ENCODE measurements at places on chromosomes 6 and 20.

DNA sequence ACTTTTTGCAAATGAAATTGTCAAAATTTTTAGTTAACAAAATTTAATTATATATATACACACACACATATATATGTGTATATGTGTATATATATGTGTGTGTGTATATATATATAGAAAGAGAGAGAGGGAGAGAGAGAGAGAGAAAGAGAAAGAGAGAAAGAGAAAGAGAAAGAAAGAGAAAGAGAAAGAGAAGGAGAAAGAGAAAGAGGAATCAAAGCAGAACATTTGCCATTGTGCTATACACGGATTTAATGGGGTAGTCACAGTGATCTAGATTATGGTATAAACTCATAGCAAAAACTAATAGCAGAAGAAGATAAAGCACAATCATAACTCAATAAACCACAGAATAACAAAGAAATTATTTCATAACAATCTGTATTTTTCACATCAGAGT lies 126.7 kb downstream of the DST start:
- DNase-seq, result no peak

DNA sequence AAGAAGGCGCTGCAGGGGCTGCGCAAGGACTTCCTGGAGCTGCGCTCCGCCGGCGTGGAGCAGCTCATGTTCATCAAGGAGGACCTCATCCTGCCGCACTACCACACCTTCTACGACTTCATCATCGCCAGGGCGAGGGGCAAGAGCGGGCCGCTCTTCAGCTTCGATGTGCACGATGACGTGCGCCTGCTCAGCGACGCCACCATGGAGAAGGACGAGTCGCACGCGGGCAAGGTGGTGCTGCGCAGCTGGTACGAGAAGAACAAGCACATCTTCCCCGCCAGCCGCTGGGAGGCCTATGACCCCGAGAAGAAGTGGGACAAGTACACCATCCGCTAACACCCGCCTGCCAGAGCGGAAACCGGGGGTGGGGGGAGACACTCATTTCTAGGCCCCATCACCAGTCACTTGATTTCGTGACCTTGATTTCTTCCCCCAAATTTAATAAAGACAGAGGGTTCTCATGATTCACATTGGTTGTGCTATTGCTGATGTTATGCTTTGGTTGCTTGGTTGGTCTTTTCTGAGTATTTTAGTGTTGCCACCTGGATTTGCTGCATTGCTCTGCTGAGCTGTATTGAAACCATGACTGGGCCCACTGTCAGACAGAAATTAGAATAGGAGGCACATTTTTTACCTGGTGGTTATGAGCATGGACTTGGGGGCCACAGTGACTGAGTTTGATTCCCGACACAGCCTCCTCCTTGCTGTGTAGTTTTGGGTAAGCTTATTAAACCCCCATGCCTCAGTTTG lies 1.5 kb downstream of the FAM50B start:
- DNase-seq, result no peak

GRCh38 chr6:131602781-131603312 lies 25.2 kb downstream of the MED23 start:
- DNase-seq, result no peak

GRCh38 chr20:38635721-38636288 lies 34.2 kb downstream of the ARHGAP40 start:
- no peak for DNase-seq

GRCh38 chr6:15949982-15950381 lies 178.9 kb upstream of the MYLIP start:
- DNase-seq, result no peak

GRCh38 chr6:128337619-128338018 lies 182.8 kb downstream of the PTPRK start:
- DNase-seq, result no peak

DNA sequence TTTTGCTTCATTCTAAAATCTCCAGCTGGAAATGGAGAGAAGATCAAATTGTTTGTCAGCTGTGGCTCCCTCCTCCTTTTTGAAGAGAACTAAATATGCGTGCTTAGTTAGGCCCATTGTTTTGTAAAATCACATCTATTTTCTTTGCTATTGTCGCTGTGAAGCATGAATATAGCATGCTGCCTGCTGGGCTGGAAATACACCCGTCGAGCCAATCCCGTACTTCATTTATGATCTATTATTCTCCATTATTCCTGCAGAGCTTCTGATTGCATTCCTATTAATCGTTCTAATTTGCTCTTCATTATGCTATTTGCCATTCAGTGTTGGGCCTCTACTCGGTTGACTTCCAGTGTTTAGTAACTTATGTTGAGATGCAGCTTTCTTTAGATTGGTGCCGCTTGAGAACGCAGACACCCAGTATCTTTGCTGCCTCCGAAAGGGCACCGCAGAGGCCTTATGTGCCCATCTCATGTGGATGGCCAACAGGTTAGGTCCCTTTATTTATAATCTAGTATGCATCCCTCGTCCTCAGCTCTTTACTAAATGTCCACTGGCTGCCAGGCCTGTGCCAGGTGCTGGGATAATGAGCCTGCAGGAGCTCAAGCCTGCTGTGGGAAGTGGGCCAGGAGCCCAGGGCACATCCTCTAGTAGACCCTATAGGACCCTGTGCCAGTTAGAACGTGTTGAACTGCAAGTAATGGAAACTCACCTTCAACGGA lies 45.6 kb downstream of the FAM50B start:
- no peak for DNase-seq

- DNase-seq, result peak; percentile 6
Measured at GRCh38 chr20:58706975-58707681, 14.5 kb downstream of the NPEPL1 start.
